NAMALWA (cell line): ENCODE measurements at places on chromosomes 2 and 18.

GRCh38 chr2:168604252-168604651, 148.2 kb downstream of the CERS6 start:
- DNase-seq: no peak

DNA sequence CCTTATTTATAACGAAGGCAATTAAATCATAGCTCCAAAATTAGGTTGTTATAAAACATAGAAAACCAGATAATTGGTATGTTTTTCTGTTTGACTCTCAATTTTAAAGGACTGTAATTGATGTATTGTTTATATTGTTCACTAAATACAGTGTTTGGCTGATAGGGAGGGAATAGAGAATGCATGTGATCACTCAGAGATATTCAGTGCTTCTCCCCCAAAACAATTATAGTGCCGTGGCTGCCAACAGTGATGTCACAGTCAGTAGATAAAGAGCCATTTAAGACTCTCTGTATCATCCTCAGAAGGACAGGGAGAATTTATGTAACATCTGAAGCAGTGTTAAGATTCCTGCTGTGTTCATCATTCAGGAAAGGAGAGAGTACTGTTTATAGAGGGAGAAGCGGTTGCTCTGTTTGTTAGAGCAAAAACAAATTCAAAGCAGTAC, 69.6 kb downstream of the PHLPP1 start:
- DNase-seq: no peak

DNA sequence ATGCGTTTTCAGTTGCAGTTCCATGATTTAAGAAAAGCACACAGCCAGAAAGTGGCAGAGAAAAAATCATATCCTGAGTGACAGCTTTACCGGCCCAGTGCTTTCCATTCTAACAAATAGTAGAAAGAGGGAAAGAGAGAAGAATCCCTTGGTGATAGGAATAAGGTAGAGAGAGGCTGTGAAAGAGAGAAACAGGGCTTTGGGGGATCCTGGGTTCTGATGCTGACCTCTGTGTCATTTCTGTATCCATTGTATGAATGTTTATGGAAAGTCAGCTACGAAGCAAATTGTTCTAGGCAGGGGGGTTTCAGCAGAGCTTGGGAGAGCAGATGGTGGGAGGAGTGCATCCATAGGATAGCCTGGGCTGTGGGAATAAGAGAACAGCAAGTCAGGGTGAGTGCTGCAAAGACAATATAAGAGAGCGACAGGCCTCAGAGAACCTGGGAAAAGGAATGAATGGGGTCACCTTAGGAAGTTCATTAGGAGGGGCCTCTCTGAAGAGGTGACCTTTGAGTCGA, 203.4 kb upstream of the TNP1 start:
- DNase-seq: no peak

GRCh38 chr18:13335903-13336302, 117.3 kb downstream of the LDLRAD4 start:
- DNase-seq: no peak

GRCh38 chr2:147989809-147990403, 30.6 kb downstream of the ORC4 start:
- DNase-seq: peak; percentile 77

- DNase-seq: no peak
Measured at GRCh38 chr2:181540421-181540820, 83.2 kb downstream of the ITGA4 start.

GRCh38 chr2:232139171-232139594, 177.7 kb downstream of the DIS3L2 start:
- DNase-seq: peak; percentile 19

GRCh38 chr2:224838335-224838734, 122.2 kb upstream of the CCDC195 start:
- DNase-seq: no peak

- no peak for DNase-seq
Measured at GRCh38 chr2:170823088-170823897, 6.6 kb downstream of the GAD1 start.

- DNase-seq: no peak
Measured at GRCh38 chr2:9230051-9230802, 23.6 kb downstream of the ASAP2 start.

DNA sequence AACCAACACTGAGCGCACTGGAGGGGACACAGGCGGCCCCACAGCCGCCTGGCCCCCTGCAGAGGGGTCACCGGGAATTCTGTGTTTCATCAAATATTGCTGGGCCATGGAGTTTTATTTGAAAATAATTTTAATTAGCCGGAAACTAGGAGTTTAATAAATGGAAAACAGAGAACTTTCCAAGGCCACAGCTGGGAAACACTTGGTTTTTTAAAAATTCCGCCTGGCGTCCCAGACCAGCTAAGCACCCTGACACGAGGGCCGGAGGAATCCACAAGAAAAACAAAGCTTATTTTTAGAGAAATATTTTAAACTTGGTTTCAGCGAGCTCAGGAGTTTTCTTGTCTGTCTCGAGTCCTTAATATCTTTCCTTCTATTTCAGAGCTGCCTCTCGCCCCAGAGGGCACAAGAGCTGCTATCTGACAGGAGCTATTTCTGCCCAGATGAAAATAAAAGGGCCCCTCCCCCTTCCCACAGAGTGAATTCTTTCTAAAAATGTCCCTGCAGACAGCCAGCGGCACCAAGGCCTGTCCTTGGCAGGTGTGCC, 8.2 kb downstream of the ZFP36L2 start:
- peak; percentile 76 for DNase-seq

- no peak for DNase-seq
Measured at GRCh38 chr2:116988303-116988702, 826.2 kb upstream of the DDX18 start.

- no peak for DNase-seq
Measured at GRCh38 chr2:55672630-55673029, 21.0 kb downstream of the PNPT1 start.

DNA sequence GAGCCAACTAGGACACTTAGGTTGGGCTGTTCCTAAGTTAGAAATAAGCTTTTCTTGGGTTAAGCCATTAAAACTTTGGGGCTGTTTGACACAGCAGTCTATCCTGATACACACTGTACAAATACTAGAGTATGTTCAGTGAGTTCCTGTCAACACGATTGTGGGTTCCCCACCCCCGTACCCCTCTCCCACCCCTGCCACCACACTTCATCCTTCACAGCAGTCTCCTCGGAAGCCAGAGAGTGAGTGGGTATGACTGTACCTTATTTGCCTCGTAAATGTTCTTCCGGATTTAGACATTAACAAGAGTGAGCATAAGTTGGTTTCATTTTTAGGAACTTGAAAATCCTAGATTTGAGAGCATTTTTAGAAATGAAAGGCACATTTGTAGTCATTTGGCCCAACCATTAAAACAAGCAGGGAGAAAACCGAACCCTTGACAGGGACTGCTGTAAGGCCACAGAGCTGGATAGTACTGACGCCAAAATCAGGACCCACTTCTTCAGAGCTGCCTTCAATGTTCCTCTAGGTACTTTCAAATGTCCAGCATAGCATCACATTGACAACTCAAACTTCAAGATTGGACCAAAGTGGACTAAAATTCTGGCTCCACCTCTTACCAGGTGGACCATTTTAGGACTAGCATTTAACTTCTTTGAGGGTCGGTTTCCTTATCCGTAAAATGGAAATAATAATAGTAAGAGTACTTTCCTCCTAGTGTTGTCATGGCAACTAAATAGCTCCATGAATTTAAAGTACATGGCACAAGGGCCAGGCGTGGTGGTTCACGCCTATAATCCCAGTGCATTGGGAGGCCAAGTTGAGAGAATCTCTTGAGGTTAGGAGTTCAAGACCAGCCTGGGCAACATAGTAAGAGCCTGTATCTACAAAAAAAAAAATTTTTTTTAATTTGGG, 166.3 kb upstream of the SERTAD2 start:
- DNase-seq: peak; percentile 32

GRCh38 chr2:201484805-201485204, 33.3 kb downstream of the STRADB start:
- DNase-seq: no peak

DNA sequence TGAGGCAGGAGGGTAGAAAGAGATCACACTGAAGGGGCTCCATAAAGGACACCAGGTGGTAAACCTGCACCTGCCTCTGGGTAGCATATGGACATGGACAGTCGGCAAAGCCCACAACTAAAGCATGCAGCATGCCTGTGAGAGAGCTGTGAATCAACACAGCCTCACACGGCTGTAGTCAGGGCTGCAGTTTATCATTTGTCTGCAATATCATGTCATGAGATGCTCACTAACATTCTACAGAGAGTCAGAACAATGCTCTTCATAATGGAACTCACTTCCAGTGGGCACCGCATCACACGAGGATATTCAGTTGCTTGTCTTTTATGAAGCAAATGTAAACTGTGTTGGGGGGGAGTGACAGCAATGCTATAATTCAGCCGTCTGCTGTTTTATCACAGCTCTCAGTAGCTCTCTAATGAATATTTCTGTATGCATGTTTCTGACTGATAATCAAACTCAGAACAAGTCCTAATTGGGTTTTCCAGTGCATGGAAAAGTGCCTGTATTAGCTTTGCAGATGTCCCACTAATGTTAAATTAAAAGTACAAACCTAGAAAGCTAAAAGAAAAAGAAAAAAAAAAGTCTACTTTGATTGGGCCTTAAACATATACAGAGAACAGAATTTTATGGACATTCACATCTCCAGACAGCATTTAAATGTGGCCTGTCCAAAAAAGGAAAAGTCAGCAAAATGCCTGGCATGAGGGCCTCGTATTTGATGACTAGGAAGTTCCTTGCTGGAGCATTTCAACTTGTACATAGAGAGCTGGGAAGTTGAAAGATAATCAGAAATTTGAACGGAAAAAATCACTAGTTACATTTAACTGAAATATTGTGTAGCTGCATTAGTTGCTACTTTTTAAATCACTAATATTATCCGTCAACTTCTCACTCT, 406.1 kb upstream of the SOX11 start:
- no peak for DNase-seq

DNA sequence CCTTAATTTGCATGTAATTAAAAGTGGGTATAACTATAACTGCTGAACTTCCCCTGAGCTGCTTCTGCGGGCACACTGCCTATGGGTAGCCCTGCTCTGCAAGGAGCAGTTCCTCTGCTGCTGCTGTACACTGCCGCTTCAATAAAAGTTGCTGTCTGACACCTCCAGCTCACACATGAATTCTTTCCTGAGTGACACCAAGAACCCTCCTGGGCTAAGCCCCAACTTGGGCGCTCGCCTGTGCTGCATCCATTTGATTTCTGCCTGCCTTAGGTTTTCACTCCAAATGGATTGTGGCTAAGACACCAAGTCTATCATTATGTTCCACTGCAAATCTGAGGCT, 215.7 kb downstream of the ANAPC1 start:
- peak; percentile 64 for DNase-seq

- DNase-seq: no peak
Measured at GRCh38 chr2:26873286-26873983, 25.5 kb downstream of the DPYSL5 start.

- no peak for DNase-seq
Measured at GRCh38 chr2:157821519-157822131, 54.5 kb downstream of the ACVR1 start.

DNA sequence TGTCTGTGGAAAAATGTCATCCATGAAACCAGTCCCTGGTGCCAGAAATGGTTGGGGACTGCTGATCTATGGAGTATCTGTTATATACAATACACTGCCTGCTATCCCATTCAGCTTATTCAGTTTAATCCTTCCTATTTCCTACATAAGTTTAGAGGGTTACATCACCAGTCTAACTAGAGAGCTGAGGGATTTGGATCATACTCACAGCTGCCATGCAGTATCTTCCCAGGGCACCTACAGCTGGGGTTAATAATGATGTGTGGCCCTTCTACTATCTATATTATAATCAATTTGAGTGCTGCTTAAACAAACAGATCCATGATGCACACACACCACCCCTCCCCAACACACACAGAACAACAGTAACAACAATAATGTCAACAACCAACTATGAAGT, 524.0 kb downstream of the LRRTM4 start:
- no peak for DNase-seq
